ENCODE measurements at places on chromosomes 11 and 22.

DNA sequence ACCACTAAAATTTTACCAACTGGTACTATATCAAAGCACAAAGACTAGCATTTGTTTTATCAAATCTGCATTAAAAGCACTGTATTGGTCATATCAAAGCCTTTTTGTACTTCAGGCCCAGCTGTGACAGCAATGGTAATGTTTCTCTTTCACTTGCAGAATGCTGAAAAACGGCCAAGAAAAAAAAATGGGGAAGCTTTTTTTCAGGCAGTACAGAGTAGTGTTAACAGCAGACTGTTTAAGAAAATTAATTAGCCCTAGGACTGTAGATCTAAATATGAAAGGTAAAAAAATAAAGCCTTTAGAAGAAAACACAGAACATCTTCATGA is 33.3 kb downstream of the DENND5A start:
- DNase-seq = no peak

GRCh38 chr22:48475661-48476345 is 1351.9 kb downstream of the BRD1 start:
- no peak for DNase-seq

DNA sequence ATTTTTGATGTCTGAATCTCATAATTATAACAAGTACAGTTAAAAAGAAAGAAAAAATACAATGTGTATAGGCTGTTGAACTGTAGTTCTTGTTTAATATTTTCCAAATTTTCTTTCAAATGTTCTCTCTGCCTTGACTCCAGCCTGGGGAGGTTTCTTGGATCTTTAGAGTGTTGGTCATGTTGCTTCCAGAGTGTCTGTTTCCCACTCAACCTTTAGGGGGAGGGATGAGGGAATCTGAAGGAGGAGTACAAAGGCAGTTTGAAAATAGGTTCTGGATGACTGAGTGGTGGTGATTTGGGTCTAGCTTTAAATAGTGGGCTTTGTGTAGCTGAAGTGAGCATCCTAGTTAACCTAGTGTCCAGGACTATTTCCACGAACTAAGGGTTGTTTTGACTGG is 2.0 kb downstream of the CTNND1 start:
- DNase-seq = no peak

DNA sequence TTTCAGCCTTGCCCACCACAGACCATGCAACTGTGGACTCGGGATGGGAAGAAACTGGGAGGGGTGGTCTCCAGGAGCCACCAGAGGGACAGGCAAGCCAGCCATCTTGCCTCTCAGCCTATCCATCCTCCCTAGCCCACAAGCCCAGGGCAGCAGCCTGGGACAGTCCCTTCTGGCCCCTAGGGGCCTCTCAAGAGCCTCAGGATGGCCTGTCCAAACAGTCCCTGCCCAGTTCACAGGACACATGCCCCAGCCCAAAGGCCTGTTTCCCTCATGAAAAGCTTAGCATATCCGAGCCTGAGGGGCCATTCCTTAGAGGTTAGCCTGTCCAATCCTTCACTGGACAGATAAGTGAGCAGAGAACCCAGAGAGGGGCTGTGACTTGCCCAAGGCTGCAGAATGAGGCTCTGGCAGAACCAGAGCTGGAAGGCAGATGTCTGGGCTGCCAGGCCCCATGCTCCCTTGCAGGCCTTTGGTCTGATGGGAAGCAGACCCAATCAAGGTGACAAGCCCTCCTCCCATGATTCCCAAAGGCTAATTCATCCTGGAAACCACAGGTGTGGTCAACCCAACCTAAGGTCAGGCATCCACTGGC is 28.2 kb downstream of the LRRC10B start:
- no peak for DNase-seq

- DNase-seq = no peak
Measured at GRCh38 chr11:104653407-104653806, 244.9 kb downstream of the CASP12 start.

DNA sequence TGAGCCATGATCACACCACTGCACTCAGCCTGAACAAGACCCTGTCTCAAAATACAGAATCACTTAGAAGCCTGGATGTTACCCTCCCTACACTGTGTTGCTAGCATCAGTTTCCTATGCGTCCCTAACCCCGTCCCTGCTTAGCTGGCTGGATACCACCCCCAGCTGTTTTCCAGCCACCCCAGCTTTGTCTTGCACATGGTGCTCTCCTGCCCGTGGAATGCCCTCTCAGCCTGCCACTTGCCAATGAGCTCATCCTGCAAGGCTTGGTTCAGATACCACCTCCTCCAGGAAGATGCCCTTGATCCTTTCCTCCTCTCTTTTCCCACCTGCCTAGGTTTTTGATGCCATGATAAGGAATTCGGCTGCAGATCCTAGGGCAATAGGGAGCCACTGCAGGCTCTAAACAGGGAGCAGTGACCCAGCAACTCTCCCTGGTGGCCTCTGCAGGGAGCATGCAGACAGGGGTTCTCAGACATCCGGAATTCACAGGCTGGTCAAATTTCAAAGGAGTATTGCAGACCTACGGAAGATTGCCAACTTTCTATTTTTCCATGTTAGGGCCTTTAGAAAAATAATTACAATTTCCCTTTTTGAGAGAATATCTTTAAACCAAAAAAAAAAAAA is 52.7 kb upstream of the WNT7B start:
- DNase-seq = no peak

- DNase-seq = no peak
Measured at GRCh38 chr11:107276077-107276476, 181.5 kb downstream of the CWF19L2 start.

DNA sequence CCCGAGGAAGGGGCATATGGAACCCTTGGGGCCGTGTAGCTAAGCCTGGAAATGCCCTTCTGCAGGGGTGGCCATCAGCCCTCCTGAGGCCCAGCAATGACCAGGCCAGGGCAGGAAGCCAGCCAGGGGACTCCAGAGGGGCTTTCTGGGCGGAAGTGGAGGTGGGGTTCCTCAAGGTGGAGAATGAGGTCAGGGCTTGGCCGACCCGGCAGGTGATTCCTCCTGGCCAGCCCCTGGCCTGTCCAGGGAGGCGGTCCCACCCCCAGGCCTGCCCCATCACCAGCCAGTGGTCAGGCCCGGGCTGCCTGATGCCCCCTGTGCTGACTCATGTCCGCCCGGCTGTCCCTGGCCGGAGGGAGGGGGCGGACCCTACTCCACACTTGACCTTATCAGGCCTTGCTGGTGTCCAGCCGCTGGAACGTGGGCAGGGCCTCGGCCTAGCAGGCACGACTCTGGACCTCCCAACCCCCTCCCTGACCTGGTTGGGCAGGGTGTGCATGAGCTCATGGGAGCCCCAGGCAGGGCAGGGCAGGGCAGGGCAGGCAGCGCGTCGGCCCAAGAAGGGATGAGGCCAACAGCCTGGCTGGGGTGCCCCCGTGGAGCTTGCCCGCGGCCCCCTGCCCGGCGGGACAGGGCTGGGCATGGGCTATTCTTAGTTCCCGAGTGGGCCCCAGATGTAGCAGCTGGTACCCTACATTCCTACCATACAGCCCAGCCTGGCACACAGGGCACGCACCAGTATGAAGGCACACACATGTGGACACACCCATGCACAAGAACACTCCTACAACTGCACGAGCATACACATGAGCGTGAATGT is 35.9 kb downstream of the RPL3 start:
- DNase-seq = no peak

GRCh38 chr22:19179497-19180048 is 1.0 kb upstream of the SLC25A1 start:
- DNase-seq = peak; percentile 60

DNA sequence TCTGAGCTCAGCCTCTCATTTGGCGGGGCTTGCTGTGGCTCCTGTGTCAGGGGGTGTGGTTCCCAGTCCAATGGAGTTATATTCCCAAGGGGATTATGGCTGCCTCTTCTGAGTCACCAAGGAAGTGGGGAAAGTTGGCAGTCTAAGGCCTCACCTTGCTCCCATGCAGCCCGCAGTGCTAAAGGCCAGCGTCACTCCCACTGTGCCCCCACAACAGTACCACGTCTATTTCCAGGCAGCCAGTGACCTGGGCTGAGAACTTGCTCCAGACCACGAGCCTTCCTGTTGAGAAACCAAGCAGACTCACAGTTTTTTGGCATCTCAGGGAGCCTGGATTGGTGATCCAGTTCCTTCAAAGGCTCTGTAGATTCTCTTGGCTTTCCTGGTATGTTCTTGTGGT is 45.6 kb downstream of the OR2AT4 start:
- DNase-seq = no peak

DNA sequence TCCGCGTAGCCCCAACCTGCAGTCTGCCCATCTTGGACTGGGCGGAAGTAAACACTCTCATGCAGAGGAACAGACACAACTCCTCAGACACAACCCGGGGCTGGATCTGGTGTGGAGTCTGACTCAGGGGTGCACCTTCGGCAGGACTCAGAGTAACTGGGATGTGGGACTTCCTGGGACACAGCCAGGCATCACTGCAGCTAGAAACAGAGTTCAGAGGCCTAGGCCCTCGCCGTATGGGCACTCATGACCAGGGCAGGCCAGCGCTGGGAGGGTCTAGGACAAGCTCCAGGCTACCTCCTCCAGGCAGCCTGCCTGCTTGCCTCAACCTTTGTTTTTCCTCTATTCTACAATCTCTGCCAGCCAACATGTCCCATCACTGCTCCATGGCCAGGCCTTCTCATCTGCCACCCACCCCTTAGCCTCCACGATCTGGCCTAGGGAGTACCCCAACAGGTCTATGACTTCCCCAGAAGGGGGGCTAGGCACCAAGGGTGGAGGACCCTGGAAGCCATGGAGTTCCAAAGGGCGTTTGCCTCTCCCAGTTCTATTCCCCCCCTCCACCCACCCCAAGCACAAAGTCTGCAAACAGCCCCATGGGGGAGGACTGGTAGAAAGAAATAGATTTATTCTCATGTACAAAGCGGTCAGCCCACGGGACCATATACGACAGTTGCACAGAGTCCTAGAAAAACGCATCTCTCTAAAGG is 98.5 kb downstream of the PDE2A start:
- no peak for DNase-seq

- DNase-seq = no peak
Measured at GRCh38 chr22:33325232-33326004, 267.2 kb upstream of the SYN3 start.

- DNase-seq = no peak
Measured at GRCh38 chr11:83818349-83818748, 532.2 kb upstream of the CCDC90B start.

DNA sequence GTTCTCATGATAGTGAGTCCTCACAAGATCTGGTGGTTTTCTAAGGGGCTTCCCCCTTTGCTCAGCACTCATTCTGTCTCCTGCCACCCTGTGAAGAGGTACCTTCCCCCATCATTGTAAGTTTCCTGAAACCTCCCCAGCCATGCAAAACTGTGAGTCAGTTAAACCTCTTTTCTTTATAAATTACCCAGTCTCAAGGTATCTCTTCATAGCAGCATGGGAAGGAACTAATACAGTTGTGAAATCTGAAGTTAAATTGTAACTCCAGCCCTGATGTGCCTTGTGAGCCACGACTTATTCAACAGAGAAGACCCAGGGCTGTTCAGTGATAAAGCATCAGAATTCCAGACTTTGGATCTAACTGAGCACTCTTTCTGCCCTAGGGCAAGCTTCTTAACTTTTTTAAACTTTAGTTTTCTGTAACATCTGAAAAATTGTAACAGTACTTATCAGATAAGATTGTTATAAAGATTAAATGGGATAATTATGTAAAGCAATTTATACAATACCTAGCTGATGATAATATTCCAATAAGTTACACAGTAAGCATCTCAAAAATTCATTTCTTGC is 220.0 kb downstream of the TRPC6 start:
- no peak for DNase-seq

DNA sequence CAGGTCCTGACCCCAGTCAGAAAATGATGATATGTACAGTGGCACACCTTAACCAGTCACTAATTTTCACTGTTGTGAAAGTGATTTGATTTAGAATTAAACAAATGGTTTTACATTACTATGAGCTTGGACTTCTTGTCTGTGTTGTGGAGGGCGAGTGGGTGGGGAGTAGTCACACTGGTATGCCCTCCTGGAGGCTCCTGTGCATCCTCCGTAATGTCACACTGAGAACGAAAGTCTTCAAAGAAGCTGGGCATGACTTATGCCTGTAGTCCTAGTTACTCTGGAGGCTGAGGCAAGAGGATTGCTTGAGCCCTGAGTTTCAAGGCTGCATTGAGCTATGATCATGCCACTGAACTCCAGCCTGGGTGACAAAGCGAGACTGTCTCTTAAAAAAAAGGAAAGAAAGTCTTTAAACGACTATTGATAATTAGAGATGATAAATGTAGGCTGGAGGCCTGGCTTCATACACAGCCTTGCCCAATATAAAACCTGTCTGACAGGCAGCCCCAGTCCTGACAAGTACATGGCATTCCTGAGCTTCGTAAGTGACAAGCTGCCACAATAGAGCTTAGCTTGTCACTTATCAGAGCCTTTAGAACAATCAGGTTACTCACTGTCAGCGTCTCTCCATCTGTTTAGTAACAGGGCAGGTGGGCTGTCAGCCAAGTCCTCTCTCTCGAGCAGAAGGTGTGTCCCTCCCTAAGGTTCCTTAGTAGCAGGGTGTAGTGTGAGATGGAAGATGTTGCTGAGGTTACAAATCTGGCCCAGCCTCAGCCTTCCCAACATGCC is 5.0 kb upstream of the LIMK2 start:
- DNase-seq = no peak

DNA sequence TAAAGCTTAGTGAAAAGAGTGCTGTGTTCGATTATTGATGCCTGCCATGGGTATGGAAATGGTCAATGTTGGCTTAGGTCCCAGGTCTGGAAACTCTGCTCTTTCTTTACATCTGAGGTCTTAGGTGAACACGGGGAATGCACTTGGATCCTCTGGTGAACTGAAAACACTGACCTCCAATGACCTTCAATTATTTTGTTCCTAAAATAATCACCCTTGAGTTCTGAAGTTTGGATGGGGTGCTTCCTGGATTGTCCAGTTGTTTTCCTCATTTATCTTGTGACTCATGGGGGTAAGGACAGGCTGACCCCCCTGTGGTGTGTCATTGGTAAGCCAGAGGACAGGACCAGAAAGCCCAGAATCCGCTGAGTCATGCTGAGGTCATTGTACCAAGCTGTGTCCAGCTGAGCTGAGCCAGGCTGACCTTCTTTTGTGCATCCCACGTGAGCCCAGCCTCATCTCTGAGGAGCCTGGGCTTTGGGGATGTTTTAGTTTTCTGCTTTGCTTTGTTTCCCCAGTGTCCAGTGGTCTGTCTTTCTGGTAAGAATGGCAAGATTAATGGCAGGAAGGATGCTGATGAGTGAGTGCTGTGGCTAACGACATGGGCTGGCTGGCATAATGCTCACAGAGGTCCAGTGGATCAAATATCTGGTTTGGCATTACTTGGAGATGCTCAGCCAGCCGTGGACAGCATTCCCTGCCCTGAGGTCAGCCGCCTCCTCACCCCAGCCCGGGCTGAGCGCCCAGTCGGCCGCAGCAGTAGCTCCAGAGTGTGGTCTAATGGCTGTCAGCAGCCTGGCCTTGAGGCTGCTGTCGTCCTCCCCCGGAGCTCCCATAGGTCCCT is 35.6 kb downstream of the AMPD3 start:
- peak; percentile 74 for DNase-seq

GRCh38 chr11:68099474-68100405 is 21.4 kb downstream of the CHKA start:
- DNase-seq = no peak

DNA sequence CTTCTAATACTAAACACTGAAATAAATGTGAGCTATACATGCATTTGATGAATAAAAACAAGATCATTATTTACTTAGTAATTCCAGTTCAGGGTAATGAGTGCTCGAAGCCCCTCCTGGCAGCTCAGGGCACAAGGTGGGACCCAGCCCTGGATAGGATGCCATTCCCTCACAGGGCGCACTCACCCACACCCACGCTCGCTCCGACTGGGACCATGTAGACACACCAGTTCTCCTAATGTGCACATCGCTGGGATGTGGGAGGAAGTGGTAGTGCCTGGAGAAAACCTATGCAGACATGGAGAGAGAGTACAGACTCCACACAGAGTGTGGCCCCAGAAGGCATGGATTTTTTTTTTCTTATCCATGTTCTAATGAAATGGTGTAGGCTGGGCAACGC is 44.5 kb upstream of the RASSF10 start:
- no peak for DNase-seq

All from non-pigmented ciliary epithelial cell (primary cell).